ELR (cell line): ENCODE measurements at places on chromosomes 2 and 18.
A peak's percentile ranks its signal among the peaks of the same experiment; 100 is the strongest.

- no peak for DNase-seq
Measured at GRCh38 chr2:206388698-206389097, 54.6 kb upstream of the ADAM23 start.

- no peak for DNase-seq
Measured at GRCh38 chr2:19799881-19800780, 101.7 kb downstream of the TTC32 start.

DNA sequence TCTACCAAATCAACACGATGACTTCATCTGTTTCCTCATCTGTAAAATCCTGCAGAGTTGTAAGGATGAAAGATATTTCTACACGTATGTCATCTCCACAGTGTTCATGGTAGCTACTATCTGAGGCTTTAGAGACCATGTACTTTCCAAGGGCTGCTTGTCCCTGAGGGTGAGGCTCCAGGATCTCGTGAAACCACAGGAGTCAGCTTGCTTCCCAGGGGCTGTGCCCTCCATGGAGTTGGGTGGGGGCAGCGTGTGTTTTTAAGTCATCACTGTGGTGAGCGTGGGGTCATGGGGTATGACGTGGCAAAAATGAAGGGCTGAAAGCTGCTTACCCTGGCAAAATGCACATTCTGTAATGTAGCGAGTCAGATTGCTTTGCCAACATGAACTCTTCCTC, 81.6 kb downstream of the ASAP2 start:
- DNase-seq, result peak; percentile 96

DNA sequence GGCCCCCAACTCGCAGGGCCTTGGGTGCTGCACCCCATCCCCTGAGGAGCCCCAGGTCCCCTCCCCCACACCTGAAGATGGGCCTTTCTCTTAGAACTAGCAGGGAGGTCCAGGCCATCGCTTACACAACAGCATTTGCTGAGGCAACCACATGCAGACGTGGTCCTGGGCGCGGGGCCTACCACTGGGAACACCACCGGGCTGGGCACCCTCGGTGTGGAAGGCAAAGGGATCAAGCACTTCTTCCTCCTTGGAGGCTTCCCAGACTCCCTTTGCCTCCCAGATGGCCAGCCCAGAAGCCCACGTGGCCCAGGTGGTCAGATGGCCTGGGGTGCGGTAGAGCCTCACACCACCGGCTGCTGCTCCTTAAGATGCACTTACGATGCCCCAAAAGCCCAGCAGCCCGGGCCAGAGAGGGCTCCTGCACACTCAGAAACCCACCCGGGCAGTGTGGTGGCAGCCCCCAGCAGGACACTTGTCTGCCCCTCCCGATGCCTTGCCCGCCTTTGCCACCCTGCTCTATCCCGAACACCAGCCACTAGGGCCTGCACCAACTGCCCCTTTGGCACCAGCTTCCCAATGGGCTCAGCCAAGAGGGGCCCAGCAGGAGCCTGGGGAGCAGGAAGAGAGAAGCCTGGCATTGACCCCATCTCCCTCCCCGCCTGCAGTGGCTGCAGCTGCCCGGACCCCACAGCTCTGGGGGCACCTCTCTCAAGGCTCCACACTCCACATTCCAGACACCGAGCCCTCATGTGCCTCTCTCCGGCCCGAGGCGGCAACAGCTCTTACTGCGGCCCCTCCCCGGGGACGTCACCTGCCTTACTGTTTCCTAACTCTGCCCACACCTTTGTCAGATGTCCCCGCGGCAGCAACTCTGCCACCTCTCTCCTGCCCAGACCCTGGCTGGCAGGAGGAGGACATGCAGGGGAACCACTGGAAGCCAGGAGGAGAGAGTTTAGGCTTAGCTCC, 13.9 kb upstream of the MLPH start:
- no peak for DNase-seq

DNA sequence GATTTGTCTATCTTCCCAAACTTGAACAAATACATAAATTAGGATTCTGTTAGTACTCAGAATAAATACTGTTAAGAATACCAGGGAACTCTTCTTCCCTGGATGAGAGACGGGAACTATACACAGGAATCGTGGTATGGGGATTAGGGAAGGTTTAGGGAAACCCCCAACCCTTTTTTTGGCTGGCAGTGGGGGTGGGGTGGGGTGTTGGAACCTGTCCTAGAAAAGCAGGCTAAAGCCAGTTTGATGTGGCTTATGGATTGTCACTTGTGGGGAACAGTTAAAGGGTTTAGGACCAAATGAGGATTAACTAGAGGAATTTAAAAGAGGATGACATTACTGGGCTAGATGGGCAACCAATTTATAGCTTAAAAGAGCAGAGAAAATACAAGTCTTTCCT, 1.8 kb downstream of the SLC4A10 start:
- DNase-seq, result no peak

- DNase-seq, result peak; percentile 52
Measured at GRCh38 chr18:34122724-34123334, 101.9 kb downstream of the NOL4 start.

- no peak for DNase-seq
Measured at GRCh38 chr2:40360652-40361051, 91.2 kb downstream of the SLC8A1 start.

DNA sequence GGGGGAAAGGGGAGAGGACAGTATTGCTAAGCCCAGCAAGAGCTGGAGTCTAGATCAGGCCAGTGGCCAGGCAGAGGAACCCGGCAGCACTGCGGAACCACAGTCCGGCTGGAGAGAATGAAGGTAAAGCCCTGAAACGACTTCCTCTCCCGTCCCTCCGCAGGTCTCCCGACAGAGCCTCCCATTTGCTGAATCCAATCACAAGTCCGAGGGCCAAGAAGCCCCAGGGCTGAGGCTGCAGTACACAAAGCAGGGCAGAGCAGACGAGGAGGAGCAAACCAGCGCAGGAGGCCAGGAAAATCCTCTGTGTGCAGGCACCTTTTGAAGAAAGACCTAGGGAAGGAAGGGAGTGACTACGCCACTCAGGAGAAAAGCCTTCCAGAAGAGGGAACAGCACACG, 104.4 kb downstream of the OSBPL1A start:
- DNase-seq, result no peak

- peak; percentile 90 for DNase-seq
Measured at GRCh38 chr18:23283916-23284430, 148.7 kb downstream of the CABLES1 start.

DNA sequence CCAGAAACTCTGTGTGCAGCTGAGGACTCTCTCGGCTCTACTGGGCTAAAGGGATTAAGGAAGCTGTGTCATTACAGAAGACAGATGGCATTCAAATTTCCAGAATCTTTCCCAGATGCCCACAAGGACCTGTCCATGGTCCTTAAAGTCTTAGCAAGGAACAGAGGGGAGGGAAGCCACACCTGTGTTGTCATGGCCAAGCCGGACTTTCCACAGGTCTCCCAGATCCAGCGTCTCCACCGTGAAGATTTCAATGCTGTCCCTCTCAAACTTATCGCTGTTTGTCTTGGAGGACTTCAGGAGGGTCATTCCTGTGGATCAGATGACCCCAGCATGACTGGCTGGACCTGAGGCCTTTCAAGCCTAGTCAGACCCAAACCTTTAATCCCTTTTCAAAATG, 114.5 kb downstream of the LOXHD1 start:
- peak; percentile 3 for DNase-seq

- DNase-seq, result peak; percentile 78
Measured at GRCh38 chr2:193847130-193847529, 1652.4 kb upstream of the TMEFF2 start.

GRCh38 chr2:114525955-114526354, 83.5 kb downstream of the DPP10 start:
- DNase-seq, result no peak

- DNase-seq, result no peak
Measured at GRCh38 chr18:78247615-78248289, 731.9 kb upstream of the SALL3 start.

GRCh38 chr2:18178736-18179349, 300.4 kb downstream of the KCNS3 start:
- DNase-seq, result peak; percentile 45

DNA sequence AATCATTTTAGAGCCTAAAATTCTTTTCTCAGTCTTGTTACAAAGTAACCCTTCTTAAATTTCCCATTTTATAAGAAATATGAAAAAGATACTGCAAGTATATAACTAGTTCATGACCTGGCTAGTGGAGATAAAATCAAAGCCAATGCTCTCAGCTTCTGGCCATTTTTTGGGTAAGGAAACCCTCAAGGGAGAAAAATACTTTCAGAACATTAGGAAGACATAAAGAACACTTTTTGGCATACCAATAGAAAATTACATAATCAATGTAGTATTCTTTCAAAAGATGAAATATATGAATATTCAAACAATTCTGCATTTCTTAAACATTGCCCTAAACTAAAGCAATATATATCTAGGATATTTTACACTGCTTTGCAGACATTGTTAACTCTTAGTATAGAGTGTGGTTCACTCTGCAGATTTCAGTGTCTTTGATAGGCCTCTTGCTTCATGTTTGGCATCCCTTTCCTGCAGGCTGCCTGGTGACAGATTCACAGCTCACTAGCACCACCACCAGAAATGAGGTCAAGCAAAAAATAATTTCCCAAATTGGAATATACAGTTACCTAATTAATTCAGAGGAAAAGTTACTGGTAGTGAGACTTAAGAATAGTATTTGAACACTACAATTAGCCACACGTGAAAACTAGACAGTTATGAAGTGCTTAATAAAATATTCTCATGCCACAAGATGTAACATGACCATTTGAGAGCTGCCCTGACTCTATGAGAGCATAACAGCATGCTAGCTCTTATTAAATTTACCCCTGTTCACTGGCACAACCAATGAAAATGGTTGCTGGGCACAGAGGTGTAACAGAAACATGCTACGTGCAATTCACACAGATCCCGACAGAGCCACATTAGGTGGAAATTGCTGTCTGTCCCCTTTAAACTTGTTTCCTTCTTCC, 36.0 kb downstream of the PAIP2B start:
- peak; percentile 25 for DNase-seq
